Activated CD8-positive, alpha-beta memory T cell treated with anti-CD3 and anti-CD28 coated beads for 1 hour (primary cell): ENCODE measurements at places on chromosomes 4 and X.

DNA sequence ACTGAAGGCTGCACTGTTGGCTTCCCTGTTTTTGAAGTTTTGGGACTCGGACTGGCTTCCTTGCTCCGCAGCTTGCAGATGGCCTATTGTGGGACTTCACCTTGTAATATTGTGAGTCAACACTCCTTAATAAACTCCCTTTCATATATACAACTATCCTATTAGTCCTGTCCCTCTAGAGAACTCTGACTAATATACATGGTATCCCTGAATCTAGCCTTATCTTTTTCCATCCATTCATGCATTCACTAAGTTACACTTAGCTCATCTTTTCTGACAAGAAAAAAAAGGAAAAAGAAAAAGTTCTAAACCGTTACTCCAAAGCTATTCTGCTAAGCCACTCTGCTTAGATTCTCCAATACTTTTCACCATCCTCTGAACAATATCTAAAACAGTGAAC lies 1260.2 kb upstream of the PCDH7 start:
- no peak for DNase-seq

DNA sequence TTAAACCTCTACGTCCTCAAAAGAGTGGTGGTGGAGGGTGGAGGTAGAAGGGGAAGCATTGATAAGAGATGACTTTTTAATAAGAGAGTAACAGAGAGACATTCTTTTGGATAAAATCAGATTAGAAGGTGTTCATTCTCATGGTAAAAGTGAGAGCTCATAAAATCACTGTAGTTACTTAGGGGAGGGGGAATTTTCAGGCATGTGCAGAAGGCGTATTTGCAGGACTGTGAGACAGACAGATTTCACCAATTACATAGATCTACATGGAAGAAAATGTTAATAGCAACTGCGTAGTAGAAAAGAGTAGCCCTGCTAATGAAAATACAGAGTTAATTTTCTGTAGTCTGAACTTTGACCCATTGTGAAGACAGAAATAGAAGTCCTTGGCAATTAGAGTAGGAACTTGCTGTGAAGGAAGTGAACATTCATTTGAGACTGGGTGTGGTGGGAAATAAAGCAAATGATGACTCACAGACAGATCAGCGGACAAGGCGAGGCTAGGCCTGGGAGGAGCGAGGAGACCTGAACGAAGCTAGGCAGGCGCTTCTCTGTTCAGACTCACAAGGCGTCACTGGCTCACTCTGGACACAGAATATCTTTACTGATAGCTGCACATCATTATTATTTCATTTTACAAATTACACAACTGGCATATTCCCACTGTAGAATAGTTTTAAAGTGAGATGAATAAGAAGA lies 57.2 kb upstream of the FAM9C start:
- DNase-seq, result no peak

GRCh38 chr4:150867148-150867547 lies 147.9 kb downstream of the LRBA start:
- DNase-seq, result no peak

DNA sequence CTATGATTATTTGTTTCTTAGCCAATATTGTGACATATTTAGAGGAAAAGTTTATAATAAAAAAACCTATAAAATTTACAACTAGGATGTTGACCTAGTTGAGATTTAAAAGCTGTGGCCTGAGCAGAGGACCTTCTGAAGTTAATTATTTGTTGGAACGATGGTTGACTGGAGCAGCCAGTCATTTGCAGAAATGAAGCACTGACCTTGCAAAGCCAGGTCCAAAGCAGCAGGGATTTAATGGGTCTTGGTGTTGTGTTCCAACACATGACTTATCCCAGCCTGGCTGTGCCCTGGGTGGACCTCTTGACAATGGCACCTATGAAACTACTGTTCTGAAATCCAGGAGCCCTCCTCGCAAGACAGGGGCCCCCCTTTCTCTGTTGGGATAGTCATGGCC lies 235.2 kb downstream of the FRAS1 start:
- DNase-seq, result no peak

DNA sequence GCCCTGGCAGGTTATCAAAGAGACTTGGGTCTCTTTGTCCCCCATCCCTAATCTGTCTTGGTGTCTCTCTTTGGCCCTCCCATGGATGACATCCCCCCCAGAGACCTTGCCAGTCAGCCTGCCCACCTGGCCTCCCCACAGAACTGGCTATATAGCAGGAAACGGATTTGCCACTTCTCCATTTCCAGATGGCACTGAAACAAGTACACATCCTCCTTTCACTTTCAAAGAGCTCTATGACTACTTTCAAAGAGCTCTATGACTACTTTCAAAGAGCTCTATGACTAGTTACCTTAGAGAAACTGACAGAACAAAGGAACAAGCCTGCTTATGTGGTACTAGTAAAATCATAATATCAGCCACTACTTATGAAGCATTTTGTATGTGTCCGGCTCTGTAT lies 175.3 kb downstream of the MAML3 start:
- no peak for DNase-seq

GRCh38 chr4:188986271-188986689 lies 847.0 kb downstream of the TRIML1 start:
- DNase-seq, result no peak

DNA sequence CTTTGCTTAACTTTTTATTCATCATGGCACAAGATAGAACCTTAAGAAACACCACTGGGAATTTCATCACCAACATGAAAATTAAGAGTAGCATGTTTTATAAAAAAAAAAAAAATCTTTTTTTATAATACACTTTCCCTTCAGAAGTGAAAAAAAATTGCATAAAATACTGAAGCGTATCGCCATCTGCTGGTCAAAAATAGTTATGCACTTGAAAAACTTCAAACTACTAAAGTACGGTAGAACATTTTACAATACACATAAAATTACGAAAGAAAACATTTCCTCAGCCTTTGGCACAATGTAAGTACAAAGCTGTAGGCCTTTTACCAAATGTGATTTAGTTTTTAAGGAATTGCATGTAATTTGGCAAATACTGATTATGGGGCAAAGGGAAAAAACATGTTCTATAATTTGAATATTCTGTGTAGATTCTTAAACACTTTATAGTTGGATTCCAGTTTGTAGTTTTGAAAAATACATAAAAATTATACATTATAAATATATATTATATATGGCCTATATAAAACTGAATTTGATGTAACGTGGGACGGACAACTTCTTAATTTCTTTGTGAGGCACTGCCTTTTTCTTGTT lies 26.5 kb downstream of the HCCS start:
- DNase-seq, result no peak

DNA sequence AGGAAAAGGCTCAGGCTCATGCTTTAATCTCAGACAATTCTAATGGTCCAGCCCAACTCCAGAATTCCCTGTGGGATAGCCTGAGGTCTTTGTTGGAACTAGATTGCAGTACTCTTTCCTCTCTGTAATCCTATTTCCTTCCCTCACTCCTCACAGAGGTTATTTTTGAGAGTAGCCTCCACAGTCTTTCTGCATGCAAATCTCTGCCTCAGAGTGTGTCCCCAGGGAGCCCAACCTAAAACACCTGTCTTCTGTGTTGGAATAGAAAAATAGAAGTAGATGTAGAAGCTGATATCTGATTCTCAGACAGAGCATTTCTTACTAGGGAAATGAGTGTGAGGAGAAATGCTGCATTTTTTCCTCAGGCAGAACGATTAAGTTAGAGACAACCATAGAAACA lies 915.5 kb upstream of the EPHA5 start:
- DNase-seq, result no peak

- DNase-seq, result no peak
These were observed 262.6 kb downstream of the C4orf33 start for GRCh38 chr4:129358571-129358970.

- DNase-seq, result no peak
These were observed 2.0 kb downstream of the MID1IP1 start for GRCh38 chrX:38803243-38803587.

- DNase-seq, result no peak
These were observed 1697.0 kb downstream of the PCDH7 start for GRCh38 chr4:32417113-32417704.

DNA sequence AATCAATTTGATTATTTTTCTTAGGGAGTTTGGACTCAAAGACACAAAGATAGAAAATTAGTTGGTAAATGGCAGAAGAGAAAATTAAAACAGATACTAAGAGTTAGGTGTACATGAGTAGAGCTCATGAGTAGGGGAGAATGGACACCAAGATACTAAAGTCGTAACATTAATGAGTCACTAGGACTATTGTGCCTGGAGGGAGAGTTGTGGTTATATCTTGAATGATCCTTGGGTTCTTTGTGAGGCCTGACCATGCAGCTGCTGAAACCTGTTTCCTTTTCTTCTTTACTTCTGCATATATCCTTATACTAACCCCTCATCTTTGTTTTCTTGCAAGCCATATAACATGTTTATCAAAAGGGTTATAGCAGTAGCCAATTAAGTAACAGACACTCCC lies 532.8 kb downstream of the RPA4 start:
- no peak for DNase-seq
